SJCRH30 (cell line): ENCODE measurements at places on chromosomes 6 and 20. TPM values are rescaled to one million over a fixed set of nuclear protein-coding genes. Genes with fewer than 3 reads are reported as not detected.

VGLL2 gene
- total RNA-seq, result 5.7 and 7.0 TPM in 2 replicates

IRAK1BP1 gene
- 4.4 and 5.4 TPM in 2 replicates for total RNA-seq

CRISP3 gene
- not detected in 2 replicates for total RNA-seq

DNA sequence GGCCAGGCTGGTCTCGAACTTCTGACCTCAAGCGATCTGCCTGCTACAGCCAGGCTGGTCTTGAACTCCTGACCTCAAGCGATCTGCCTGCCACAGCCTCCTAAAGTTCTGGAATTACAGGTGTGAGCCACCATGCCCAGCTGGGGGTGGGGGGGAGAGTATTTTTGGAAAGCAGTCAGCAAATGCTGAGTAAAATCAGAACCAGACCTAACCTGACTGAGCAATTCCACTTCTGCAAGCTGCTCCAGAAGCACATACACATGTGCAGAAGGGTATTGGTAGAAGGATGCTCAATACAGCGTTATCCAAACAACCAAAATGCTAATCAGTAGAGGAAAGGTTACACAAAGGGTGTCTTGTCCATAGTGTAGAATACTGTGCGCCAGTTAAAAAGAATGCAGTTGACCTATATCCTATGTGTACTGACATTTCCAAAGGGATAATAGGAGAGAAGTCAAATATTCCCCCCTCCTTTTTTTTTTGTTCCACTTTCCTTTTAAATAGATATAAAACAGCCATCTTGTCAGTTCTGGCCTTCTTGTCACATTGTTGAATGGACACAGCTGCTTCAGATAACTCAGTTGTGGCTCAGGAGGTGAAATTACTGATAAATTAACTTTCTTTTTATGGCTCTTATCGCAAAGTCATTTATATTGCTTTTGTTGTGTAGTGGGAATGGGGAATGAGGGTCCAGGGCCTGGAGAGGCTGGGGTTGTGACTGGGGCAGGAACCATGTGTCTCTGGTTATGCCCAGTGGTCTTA lies 74.6 kb downstream of the DTD1 start:
- no peak for DNase-seq
- H3K27me3 ChIP-seq, result no peaks in the 10 kb centered on the region
- no peaks in the 10 kb centered on the region for H3K36me3 ChIP-seq
- no peak overlapping the region for H3K27ac ChIP-seq
- no peak overlapping the region for H3K4me3 ChIP-seq

- H3K4me3 ChIP-seq, result no peak overlapping the region
- no peak overlapping the region for H3K27ac ChIP-seq
- peaks cover 4% of the 10 kb centered on the region; the same call in 1 of the 2 replicates for H3K4me1 ChIP-seq
- H3K36me3 ChIP-seq, result peaks cover 5% of the 10 kb centered on the region
- H3K27me3 ChIP-seq, result no peaks in the 10 kb centered on the region
Observed at GRCh38 chr6:33705955-33706725, 5.4 kb downstream of the UQCC2 start.

GRCh38 chr6:3616565-3617176 lies 134.8 kb downstream of the PXDC1 start:
- H3K4me1 ChIP-seq, result no peaks in the 10 kb centered on the region
- H3K4me3 ChIP-seq, result no peak overlapping the region
- H3K36me3 ChIP-seq, result no peaks in the 10 kb centered on the region
- no peaks in the 10 kb centered on the region for H3K27me3 ChIP-seq

- no peak for DNase-seq
- no peaks in the 10 kb centered on the region for H3K4me1 ChIP-seq
- H3K27me3 ChIP-seq, result no peaks in the 10 kb centered on the region
- no peaks in the 10 kb centered on the region for H3K36me3 ChIP-seq
Observed at GRCh38 chr6:11413117-11413687, 124.3 kb upstream of the TMEM170B start.

DNA sequence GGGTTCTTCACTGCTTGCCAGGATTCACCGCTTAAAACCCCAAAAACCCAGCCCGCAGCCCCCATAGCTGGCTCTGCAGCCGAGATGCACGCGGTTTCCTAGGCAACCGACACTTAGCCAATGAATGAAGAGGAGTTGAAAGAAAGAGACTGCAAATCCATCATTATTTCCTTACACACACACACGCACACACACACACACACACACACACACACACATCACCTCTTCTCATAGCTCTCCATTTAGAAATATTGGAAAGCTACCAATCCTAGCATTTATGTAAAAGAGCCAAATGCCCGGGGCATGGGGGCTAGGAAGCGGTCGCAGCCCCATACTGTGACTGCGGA lies 3.4 kb upstream of the TUBB2B start:
- no peak overlapping the region for H3K27ac ChIP-seq
- peaks cover 2% of the 10 kb centered on the region; the same call in 1 of the 2 replicates for H3K4me1 ChIP-seq
- H3K36me3 ChIP-seq, result no peaks in the 10 kb centered on the region
- DNase-seq, result peak; percentile 26
- peak overlapping the region; percentile 61 for H3K4me3 ChIP-seq
- H3K27me3 ChIP-seq, result peaks cover 9% of the 10 kb centered on the region; the same call in 1 of the 2 replicates
